Stimulated activated CD4-positive, alpha-beta T cell treated with anti-CD3 and anti-CD28 coated beads, Interleukin-1b, Interleukin-23, amount 100 ng/mL, for 1 hour (primary cell): ENCODE measurements at places on chromosomes 3 and 15.

DNA sequence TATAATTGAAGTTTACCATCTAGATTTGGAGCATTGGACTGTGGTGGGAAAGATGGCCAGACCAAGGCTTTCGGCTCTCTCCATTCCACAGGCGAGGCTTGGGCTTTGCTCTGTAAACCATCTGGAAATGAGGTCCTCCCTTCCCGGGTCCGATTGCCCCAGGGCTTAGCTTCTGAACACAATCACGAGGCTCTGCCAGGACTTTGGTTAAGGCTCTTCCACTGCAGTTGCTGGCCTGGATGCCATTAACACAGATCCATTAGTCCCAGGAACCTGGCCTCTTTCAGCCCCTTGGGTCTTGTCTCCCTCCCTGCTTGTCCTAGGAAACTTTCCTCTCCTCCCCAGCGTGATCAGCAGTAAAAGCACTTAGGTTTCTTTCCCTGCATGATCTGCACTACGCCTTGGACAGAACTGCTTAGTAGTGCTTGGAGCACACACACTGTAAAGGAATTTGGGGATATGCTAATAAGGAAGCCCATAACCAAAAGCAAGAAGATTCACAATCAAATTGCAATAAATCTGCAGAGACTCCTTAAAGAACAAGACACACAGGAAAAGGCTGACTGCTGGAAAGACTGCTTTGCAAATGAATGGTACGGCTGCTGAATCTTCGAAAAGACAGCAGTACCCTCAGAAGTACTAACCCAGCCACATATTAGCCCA is 154.3 kb downstream of the ECT2 start:
- DNase-seq, result no peak

- DNase-seq, result no peak
These were observed 184.6 kb upstream of the GPR149 start for GRCh38 chr3:154614601-154615000.

DNA sequence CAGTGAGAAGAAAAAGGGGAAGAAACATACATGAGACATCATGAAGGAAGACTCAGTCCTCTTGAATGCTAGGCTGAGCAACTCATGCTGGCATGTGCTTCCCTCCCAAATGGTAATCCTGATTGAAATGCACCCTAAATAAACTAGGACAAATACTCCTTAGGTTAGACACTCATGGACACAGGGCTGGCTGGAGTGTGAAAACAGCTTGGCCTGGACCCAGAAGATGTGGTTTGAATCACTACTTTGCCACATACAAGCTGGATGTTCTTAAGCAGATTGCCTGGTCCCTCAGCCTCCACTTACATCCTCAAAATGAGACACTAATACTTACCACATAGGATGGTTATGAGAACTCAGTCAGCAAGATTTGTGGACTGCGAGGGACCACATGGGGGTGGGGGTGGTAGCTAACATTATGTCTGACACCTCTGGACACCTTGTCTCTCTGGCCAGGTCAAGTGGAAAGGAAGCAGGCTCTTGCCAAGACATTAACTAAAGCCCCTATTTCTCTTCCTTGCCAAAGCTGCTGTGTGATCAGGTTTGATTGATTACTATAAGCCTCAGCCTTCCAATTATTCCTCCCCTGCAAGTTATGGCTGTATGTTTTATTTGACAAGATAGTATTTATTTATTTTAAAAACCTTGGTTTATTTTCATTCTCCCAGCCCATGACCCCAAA is 138.9 kb upstream of the SLC7A14 start:
- no peak for DNase-seq

- DNase-seq, result no peak
These were observed 26.8 kb upstream of the THBS1 start for GRCh38 chr15:39553947-39554693.

- DNase-seq, result no peak
These were observed 3.4 kb upstream of the RARB start for GRCh38 chr3:25424614-25425013.

- no peak for DNase-seq
These were observed 39.9 kb downstream of the SCN5A start for GRCh38 chr3:38609386-38610111.

DNA sequence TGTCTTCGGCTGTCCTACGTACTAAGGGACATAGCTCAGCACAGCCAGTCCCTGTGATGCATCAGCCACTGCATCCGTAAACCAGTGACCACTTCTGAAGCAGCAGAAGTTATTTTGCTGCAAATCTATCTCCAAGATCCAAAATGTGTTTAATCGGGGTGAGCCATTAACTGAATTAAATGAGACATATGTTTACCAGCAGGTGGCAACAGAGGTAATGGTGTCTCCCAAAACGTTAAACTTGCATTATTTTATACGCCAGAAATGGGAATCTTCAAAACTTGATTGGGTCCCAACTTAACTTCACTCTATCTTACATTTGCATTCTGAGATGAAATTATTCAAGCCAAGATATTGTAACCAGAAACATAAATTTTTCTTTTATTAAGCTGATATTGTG is 75.3 kb upstream of the BOC start:
- DNase-seq, result no peak

DNA sequence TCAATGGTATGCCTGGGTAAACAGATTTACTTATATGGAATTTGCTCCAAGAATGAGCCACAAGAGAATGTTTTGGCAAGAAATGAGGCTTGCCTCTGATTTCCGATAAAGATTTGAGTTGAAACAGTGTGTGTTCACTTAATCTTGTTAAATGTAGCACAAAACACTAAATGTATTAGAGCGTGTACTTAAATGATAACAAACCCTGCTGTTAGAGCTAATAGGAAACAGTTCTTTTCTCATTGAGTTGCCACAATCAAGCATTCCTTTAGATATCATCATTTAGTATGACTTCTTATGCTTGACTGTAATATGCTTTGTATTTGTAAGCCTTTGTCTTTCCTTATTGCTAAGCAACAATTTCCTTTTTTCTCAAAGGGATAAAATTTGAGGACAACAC is 353.6 kb upstream of the ZNF717 start:
- DNase-seq, result no peak

DNA sequence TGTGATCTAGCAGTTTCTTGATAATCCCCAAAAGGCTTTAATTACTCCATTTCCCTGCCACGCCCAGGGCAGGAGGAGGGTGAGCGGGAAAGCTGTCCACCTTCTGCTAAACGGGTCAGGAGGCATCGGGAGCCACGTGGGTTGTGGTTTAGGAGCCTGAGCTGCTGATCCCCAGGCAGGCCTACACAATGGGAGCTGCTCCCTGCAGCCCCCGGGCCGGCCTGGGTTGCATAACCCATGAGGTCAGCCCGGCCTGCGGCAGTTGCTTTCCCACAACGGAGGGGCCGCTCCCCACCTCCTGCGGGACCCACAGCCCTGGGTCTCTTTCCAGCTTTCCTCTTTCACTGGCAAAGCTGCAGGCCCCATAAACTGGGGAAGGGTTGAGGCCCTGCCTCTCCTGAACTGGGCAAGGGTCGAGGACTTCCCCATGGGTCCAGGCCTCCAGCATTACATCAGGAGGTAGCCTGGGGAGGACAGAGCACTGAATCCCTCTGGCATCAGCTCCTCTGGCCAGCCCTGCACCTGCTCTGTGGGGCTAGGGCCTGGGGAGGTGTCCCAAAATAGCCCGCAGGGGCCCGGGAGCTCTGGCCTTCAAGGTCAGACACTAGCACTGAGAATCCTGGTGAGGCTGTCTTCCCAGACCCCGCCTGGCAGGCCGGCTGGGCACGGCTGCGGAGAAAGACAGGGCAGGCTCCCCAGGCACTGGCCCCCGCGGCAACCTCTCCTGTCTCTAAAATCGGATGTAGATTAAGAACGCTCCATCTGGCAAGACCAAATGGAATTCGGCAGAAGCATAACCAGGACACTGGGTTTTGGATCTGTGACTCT is 47.3 kb downstream of the ZDHHC19 start:
- DNase-seq, result no peak

DNA sequence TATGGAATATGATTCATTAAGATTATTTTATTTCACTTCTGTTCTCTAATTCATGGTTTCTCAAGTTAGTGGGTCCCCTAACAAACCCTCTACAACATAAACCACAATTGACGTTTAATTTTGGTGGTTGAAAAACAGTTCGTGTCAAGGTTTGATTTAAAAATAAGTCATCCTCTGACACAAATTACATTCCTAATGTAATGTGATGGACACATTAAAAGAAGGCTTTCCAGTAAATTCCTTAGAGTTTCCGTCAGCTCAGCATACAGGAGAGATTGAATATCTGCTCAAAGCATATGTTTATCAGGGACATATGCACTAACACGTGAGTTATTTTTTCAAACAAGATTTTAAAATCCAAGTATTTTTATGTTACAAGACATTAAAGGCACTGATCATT is 626.5 kb upstream of the ADAMTS9 start:
- DNase-seq, result no peak

GRCh38 chr3:25689226-25689625 is 24.5 kb upstream of the TOP2B start:
- DNase-seq, result no peak

DNA sequence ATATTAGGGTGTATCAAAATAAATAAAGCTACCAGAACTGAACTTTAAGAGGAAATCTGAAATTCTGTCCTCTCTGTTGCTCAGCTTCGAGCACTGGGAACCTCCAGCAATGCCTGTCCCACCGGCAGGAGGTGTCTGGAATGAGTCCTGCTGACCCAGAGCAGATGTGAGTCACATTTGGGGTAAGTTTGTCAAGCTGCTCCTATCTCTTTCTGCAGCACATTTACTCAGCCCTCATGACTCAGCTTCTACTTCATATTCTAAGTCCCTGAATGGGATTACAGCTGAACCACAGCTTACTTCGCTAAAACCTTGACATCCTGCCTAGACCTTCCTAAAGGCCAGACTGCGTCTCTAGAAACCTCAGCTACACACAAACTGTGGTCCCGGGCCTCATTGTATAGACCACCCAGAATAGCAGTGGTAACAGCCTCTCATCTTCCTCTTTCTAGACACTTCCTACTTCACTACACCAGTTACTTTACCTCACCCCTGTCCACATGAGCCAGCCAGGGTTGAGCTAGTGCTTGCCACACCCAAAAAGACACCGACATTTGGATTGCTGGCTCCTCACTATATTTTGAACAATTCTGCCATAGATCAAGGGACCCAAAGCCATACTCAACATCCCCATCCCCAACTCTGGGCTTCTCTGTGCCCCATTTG is 109.6 kb upstream of the TMCO5A start:
- no peak for DNase-seq

GRCh38 chr3:105367063-105367405 is 325 bp downstream of the ALCAM start:
- DNase-seq, result no peak

DNA sequence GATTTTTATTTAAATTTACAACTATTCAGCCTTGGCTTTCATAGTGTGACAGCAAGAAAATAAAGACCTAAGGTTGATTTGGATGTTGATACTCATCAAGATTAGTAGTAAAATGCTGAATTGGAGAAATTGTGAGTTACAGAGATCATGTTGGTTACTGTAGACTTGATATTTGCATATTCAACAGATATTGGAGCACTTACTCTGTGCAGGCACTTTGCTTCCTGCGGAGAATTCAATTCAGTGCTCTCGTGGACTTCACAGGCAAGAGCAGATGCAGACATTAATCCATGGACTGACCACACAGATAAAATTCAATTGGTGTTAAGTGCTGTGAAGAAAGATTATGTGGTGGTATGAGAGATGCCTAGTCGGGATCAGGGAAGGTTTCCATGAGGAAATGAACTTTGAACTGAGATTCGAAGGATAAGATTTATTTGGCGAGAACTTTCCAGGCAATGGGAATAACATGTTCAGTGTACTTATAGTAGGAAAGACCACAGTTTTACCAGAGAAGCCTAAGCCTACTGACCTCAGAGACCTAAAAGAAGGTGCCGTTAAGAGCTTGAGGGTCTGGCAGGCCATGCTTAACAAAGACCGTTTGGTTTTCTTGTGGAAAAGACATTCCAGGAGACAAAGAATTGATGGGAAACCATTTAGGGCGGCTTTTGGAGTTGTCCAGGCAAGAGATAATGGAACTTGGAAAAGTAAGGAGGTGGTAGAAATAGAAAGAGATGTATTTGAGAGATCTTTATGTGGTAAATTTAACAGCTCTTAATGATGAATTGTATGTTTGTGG is 4.3 kb downstream of the SELENOT start:
- DNase-seq, result no peak

- no peak for DNase-seq
These were observed 56.1 kb upstream of the CMSS1 start for GRCh38 chr3:99761415-99762165.

DNA sequence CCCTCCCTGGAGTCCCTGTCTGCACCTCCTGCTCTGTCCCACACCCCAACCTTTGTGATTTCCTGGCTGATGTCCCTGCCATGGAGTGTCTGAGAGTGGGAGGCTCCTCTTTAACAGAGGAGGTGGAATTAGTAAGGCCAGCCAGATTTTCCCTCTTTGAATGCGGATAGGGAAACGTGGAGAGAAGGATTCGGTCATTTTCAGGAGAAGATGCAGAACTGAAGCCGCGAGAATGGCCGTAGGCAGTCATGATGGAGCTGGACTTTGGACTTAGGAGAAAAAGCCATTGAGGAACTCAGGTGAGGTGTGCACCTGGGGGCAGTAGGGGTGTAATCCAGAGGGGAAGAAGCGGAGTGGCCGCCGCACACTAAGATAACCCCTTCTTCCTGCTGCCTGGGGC is 138.1 kb upstream of the ATP10A start:
- DNase-seq, result no peak

GRCh38 chr3:3110299-3110630 is at the start of gene IL5RA:
Gene IL5RA (minus strand): TSS chr3:3110374. CDS start chr3:3104984, 5,390 bp downstream.
- DNase-seq, result no peak

- DNase-seq, result no peak
These were observed 17.9 kb downstream of the GRIP2 start for GRCh38 chr3:14522129-14522691.

DNA sequence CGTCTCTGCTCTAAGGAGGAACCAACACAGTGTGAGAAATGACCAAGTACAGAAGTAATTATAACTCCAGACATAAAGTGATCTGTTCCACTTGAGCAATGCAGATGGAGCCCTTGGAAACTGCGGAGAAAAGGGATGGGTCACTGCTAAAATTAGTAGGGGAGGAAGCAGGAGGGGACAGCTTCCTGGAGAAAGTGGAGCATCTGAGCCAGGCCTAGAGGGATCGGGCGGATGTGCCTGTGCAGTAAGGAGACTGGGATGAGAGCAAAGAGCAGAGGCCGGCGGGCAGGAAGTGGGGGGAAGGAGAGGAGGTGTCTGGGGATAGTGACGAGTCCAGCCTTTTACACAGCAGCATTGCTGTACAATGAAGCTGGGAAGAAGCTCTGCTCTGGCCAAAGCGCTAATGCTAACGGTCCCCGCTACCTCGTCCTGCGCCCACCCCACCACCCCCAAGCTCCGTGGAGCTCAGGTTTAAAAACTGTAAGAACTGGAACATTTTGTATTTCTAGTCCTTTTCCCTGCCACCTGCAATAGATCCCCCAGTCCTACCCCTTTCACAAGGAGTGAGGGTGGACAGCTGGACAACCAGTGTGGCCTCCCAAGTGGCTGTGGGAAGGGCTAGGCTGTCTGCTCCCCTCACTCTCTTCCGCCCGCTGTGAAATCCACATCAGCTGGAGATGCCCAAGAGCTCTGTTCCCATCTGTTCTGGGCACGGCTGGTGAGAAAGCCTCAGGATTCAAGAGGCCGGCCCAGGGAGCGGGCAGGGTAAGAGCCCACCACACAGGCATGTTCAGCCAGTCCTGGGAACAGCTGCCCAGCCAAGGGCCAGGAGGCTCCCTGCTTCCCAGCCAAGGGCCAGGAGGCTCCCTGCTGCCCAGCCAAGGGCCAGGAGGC is 53.0 kb upstream of the HES1 start:
- no peak for DNase-seq

GRCh38 chr15:88622605-88622975 is 1.4 kb downstream of the AEN start:
- DNase-seq, result no peak
